Osteoblast (primary cell): ENCODE measurements at places on chromosomes 5 and 9.

DNA sequence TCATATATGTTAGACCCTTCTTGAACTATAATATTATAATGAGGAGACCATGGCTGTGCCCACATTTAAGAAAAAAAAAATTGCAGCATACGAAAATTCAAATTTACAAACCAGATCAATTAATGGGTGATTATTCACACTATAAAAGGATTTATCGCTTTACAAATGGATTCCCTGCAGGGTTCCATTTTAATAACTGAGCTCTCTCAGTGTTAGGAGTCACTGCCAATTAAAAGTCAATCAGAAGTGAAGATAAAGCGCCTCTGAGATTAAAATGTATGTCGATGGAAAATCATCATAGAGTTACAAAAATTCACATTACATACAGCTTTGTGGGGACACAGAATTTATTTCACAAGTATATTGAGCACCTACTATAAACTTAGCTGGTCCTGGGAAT lies 66.6 kb upstream of the SMARCA2 start:
- no peak overlapping the region for H3K4me3 ChIP-seq
- H3K36me3 ChIP-seq, result no peaks in the 10 kb centered on the region
- H3K27me3 ChIP-seq, result no peaks in the 10 kb centered on the region

DNA sequence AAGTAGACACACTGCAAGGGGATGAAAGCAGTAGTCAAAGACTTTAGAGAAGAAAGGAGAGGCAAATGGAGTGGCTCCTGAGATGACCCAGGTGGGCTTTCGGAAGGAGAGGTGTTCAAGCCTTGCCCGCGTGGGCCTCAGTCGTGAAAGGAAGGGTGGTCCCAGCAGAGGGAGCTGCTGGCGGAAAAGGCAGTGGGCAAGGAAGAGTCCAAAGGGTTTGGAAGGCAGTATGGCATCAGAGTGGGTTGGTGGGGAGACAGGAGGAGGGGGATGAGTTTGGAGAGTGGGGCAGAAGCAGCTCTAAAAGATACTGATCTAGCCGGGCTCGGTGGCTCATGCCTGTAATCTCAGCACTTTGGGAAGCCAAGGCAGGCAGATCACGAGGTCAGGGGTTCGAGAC lies 165.4 kb downstream of the GOLPH3 start:
- no peak overlapping the region for H3K27ac ChIP-seq
- no peaks in the 10 kb centered on the region for H3K36me3 ChIP-seq
- H3K27me3 ChIP-seq, result peaks cover 5% of the 10 kb centered on the region
- no peak for DNase-seq
- H3K4me3 ChIP-seq, result no peak overlapping the region

DNA sequence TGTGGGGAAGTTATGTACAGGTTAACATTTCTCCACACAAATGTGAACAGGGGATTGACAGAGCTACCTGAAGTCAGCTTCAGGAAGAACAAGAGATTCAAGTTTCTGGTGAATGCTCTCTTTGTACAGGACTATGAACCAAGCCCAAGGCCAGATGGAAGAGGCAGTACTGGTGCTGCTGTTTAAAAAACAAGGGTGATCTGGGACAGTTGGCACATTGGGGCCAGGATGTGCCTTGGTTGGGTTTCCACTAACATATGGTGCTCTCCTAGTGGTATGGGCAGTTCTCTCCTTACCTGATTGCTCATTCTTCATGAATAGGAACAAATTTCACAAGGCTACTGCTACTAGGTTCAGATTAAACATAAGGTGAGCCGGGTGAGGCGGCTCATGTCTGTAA lies 40.0 kb downstream of the MTMR12 start:
- H3K36me3 ChIP-seq, result peaks cover 39% of the 10 kb centered on the region
- peak; percentile 25 for DNase-seq
- no peak overlapping the region for H3K4me3 ChIP-seq
- H3K27ac ChIP-seq, result no peak overlapping the region

DNA sequence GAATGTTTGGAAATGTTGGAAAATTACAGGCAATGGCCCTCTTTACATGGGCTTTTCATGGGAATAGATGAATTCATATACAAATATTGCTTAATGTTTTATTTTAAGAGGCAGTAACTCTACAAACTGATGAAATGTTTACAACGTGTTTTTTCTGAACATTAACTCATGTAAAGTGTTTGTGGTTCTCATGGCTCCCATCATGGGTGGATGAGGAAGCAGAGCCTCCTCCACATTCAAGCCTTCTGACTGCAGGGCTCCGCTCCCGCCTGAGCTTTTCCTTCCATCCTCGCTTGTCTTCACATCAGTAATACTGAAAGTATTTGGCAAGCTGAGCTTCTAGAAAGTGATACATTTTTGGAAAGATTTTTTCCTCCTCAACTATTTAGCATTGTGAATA lies 204.2 kb downstream of the ARHGAP26 start:
- H3K27ac ChIP-seq, result no peak overlapping the region
- no peak overlapping the region for H3K4me3 ChIP-seq
- DNase-seq, result peak; percentile 32
- no peaks in the 10 kb centered on the region for H3K36me3 ChIP-seq
- no peaks in the 10 kb centered on the region for H3K27me3 ChIP-seq

DNA sequence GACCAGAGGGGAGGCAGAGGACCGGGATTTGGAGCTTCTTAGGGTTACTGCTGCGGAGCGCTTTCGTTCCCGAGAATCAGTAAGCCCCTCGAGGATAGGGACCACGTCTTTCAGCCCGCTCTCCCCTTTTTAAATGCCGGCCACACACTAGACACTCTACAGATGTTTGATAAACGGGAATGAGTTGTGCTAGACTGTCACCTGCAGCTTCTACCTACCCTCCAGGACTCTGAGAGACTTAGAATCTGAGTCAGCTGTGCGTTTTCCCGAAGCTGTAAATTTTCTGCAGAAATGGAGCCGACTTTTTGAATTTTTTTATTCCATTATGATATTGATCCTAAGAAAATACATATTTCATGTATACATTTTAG lies 670 bp downstream of the CCDC171 start:
- H3K4me3 ChIP-seq, result peak overlapping the region; percentile 88
- DNase-seq, result peak; percentile 50
- peaks cover 4% of the 10 kb centered on the region for H3K27me3 ChIP-seq

- H3K27ac ChIP-seq, result peak overlapping the region; percentile 75
- no peaks in the 10 kb centered on the region for H3K36me3 ChIP-seq
- no peaks in the 10 kb centered on the region for H3K27me3 ChIP-seq
- DNase-seq, result peak; percentile 66
- H3K4me1 ChIP-seq, result peaks cover 25% of the 10 kb centered on the region
These were observed 103.8 kb upstream of the SLC1A3 start for GRCh38 chr5:36502608-36503007.

DNA sequence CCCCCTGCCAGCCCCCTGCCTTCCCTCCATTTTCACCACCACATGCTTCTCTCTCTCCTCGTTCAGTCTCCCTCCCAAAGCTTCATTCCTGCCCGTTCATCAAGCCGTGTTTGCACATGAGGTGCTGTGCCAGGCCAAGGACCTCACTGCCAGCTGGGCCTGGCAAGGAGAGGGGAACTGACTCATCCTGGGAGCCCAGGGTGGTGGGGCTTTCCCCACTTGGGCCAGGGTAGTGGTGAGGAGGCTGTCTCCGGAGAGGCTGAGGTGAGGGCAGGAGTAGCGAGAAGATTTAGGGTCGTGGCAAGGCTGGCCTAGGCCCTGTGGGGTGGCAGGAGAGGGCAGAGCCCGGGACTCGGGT lies 30.4 kb upstream of the NOTCH1 start:
- no peak overlapping the region for H3K4me3 ChIP-seq
- H3K27me3 ChIP-seq, result no peaks in the 10 kb centered on the region
- peaks cover 14% of the 10 kb centered on the region for H3K4me1 ChIP-seq
- DNase-seq, result peak; percentile 96

DNA sequence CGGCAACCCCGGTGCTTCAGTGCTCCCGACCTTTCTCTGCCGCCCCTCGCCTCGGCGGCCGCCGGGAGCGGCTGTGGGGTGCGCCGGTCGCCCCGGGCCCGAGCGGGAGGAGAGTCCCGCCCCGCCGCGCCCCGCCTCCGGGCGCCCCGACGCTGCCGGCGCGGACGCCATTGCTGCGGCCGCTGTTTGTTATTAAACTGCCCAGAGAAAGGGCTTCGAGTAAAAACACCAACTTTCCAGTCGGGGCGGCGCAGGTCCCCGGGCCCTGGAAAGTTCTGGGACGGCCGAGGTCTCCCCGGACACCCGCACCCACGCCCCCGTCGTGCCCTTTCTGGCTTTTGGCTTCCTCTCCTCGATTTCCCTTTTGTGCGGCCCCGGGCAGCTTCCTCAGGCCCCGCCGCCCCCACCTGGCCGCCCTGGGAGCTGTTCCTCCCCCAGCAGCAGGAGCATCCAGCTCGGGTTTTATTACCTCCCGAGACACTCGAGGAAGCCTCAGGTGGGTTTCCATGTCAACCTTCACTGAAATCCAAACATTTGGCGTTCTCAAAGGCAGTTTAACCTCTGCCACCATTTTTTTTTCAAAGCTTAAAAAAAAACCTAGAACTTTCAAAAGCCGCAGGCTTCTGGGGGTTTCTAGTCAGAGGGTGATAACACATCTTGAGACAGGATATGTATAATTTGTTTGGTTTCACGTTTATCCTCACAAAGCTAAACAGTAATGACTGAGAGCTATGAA lies 334.4 kb downstream of the CWC27 start:
- H3K4me3 ChIP-seq, result peak overlapping the region; percentile 66
- peaks cover 32% of the 10 kb centered on the region for H3K4me1 ChIP-seq
- H3K36me3 ChIP-seq, result no peaks in the 10 kb centered on the region
- no peaks in the 10 kb centered on the region for H3K27me3 ChIP-seq

DNA sequence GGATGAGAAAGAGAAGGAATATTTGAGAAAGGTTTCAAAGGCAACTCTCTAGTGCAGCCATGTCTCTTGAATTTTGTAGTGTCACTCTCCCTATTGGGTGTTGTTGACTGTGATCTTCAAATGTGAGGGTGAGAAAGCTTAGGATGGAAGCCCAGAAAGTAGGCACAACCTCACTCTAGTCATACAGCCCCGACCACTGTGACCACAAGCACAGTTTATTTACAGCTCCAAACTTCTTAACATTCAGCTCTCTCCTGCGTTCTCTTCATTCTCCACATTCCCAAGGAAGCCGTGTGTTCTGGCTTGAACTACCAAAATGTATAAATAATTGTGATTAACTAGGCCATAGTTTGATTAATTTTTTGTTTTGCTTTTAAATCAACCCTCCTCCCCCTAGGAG lies 542.9 kb downstream of the LRRC70 start:
- no peaks in the 10 kb centered on the region for H3K36me3 ChIP-seq
- H3K4me1 ChIP-seq, result no peaks in the 10 kb centered on the region
- no peaks in the 10 kb centered on the region for H3K27me3 ChIP-seq
- no peak overlapping the region for H3K27ac ChIP-seq
- H3K4me3 ChIP-seq, result no peak overlapping the region

- H3K27me3 ChIP-seq, result no peaks in the 10 kb centered on the region
- no peak overlapping the region for H3K27ac ChIP-seq
- DNase-seq, result no peak
- no peak overlapping the region for H3K4me3 ChIP-seq
- no peaks in the 10 kb centered on the region for H3K36me3 ChIP-seq
- peaks cover 25% of the 10 kb centered on the region for H3K4me1 ChIP-seq
These were observed 388.9 kb upstream of the KLF4 start for GRCh38 chr9:107878462-107878861.

DNA sequence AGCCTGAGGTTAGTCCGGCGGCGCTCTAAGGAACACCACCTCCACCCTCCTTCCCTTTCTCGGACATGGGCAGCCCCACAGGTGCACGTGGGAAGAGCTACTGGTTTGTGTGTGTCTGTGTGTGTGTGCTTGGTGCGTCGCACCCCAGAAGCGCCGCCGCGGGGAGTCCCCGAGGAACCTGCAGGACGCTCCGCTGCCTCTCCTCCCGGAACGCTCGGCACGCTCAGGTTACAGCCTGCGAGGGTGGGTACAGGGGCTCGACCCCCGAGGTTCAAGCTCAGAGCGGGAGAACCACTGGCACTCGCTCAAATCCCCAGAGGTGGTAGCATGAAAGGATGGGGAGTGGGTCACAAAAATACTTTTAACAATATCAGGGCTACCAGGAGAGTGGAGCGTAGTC lies 2.0 kb downstream of the ASTN2 start:
- H3K4me3 ChIP-seq, result no peak overlapping the region
- H3K27me3 ChIP-seq, result peaks cover 41% of the 10 kb centered on the region
- no peak overlapping the region for H3K27ac ChIP-seq
- DNase-seq, result peak; percentile 63
- no peaks in the 10 kb centered on the region for H3K4me1 ChIP-seq

DNA sequence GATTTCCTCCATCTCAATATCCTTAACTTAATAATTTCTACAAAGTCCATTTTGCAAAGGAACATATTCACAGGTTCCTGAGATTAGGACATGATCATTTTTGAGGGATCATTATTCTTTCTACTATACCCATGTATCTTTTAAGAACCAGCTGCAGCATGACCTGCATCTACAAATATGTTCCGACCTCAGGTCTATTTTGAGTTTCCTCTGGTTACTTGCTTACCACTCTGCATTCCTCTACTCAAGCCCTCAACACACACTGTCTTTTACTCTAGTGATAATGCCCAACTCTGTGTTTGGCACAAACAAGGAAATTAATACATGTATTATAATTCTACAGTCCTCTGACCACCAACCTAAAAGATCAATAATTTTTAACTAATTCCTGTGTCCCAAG lies 386.1 kb downstream of the DNAH5 start:
- H3K27ac ChIP-seq, result no peak overlapping the region
- H3K27me3 ChIP-seq, result no peaks in the 10 kb centered on the region
- no peak overlapping the region for H3K4me3 ChIP-seq
- H3K36me3 ChIP-seq, result no peaks in the 10 kb centered on the region
- DNase-seq, result no peak

GRCh38 chr9:22008717-22009505 lies at the start of gene CDKN2B:
TSS of gene CDKN2B (minus strand) at chr9:22009305. CDS start at chr9:22008953, 352 bp downstream.
- DNase-seq, result peak; percentile 99
- H3K4me3 ChIP-seq, result peak within 1 kb of the TSS; percentile 87
- H3K36me3 ChIP-seq, result peaks cover 8% of the 10 kb centered on the region
- H3K27me3 ChIP-seq, result no peaks in the 10 kb centered on the region

DNA sequence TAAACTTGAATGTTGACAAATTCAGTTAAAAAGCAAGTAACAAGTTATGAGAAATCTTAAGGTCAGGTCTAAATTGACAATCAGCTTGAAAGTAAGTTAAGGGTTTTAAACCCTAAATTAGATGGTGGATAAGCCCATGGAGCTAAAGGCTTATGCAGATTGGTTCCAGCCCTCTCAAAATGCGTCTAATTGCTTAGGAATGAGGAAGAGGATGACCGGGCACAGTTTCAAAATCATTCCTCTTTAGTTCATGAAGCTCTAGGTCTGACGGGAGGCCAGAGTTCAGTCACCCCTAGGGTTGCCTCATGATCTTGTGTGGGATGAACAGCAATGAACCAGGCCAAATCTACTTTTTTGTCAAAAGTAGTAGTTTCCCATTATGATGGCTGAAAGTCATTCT lies 75.4 kb downstream of the SLC38A9 start:
- peaks cover 28% of the 10 kb centered on the region for H3K4me1 ChIP-seq
- DNase-seq, result peak; percentile 48
- H3K27me3 ChIP-seq, result no peaks in the 10 kb centered on the region
- H3K36me3 ChIP-seq, result no peaks in the 10 kb centered on the region

DNA sequence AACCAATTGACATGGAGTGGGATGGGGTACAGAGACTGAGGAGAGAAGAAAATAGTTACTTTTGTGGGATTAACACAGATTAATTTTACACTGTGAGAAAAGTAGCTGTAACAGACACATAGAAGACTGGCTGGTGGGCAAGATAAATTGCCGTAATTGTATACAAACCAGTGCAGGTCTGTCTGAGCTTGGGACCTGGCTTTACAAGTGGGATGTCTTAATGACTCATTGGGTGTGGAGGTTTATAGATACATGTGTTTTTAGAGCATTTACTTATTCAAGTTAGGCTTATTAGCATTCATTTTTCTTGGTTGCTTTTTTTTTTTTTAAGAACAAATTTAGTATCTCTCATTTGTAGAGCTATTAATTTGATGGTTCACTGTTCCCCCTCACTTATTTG lies 37.5 kb downstream of the SLC44A1 start:
- H3K27me3 ChIP-seq, result no peaks in the 10 kb centered on the region
- DNase-seq, result no peak
- H3K27ac ChIP-seq, result no peak overlapping the region
